ENCODE measurements at places on chromosomes 13 and 19.

GRCh38 chr19:4389511-4390016 lies 10.8 kb downstream of the SH3GL1 start:
- DNase-seq = no peak

GRCh38 chr19:8530061-8530679 lies 16.2 kb upstream of the ZNF414 start:
- no peak for DNase-seq

DNA sequence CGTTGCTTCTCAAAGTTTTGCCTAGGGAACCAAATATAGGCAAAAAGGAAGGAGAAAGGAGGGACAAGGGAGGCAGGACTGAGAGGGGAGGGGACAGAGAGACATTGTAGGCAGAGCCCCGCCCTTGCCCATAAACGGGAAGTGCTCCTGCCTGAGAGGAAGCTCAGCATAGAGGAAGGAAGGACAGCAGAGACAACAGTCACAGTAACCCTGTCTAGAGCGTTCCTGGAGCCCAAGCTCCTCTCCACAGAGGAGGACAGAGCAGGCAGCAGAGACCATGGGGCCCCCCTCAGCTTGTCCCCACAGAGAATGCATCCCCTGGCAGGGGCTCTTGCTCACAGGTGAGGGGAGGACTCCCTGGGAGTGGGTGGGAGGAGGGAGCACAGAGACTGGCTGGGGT lies at the start of gene CEACAM21:
CEACAM21 (plus strand) TSS at position 169 of the 400 bp plus-strand sequence; CDS start at position 278, 109 bp downstream.
- DNase-seq = peak; percentile 13

DNA sequence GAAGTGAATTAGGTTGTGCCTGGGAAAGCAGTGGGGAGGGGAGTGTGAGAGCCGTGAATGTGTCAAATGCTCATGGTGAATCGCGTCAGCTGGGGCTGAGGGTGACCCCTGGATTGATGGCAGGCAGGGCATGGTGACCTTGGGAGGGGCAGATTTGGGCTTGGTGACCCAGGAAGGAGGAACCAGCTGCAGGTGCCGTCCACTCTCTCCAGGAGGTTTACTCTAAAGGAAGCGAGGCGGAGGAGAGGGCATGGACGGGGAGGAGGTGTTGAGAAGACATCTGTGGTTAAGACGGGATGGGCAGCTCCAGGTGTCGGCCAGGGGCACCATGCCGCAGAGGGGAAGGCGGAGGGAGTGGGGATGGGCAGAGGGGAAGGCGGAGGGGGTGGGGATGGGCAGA lies 28.7 kb downstream of the TMEM255B start:
- no peak for DNase-seq

GRCh38 chr13:49791315-49791710 lies 1.2 kb downstream of the KPNA3 start:
- DNase-seq = no peak

GRCh38 chr13:94121686-94122085 lies 357.8 kb downstream of the DCT start:
- no peak for DNase-seq

DNA sequence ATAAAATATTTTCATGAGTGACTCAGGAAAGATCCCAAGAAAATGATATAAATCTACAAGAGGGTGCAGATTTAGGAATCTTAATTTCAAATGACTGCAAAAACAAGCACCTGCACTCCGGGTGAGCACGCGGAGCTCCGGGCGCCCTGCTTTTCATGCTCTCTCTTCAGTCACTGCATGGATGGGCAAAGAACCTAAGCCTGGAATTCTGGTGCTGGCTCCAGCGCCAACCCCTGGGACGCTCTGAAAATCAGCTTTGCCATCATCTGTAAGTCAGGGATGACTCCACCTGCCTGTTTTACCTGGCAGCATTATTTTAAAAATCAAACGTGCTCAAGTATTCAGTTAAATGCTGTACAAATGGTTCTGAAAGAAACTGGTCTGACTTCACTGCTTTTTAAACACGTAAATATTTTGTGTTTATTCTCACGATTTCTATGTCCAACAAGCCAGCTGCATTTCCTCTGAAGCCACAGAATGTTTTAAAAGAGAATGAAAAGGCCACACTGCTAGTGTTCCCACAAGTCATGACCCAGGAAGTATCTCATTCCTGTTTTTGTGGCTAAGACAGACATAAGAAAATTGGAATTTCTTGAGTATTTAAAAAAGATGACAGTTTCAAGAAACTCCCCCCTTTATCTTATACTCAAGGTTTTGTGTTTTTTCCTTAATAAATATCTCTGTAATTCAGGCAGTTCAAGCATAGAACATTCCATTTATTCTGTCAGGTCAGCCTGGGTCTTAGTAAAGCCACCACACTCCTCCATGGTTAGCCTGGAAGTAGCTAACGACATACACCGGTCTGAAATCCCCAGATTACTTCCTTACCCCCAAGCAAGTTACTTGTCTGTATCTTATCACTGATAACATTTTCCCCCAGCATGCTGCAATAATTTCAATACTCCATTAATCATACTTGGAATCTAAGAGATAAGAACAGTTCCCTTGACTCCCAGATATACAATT lies 81.1 kb downstream of the COL4A1 start:
- no peak for DNase-seq

GRCh38 chr13:37905736-37906135 lies 36.2 kb upstream of the TRPC4 start:
- no peak for DNase-seq

DNA sequence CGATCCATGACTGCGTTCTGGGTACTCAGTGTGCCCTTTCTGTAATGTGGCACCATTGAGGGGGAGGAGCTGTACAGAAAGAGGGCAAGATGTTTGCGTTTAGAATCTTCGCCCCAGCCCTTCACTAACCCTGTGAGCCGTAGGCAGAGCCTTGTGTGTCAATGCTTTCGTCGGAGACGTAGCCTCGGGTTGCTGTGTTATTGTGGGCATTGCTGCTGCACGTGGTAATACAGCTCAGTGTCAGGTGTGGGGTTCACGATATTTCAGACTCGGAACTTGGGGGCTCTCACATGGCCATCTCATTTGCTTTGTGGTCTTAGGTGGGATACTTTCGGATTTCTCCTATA lies 6.1 kb downstream of the RPS9 start:
- no peak for DNase-seq

GRCh38 chr13:70311191-70311590 lies 202.9 kb upstream of the KLHL1 start:
- no peak for DNase-seq

GRCh38 chr13:107266657-107267056 lies 698.7 kb upstream of the ARGLU1 start:
- DNase-seq = no peak
